ENCODE measurements at places on chromosomes 2 and 18.

GRCh38 chr18:41594582-41594981 lies 360.5 kb upstream of the PIK3C3 start:
- H3K4me3 ChIP-seq: no peak overlapping the region
- H3K27me3 ChIP-seq: no peaks in the 10 kb centered on the region
- no peak for DNase-seq
- H3K27ac ChIP-seq: no peak overlapping the region

DNA sequence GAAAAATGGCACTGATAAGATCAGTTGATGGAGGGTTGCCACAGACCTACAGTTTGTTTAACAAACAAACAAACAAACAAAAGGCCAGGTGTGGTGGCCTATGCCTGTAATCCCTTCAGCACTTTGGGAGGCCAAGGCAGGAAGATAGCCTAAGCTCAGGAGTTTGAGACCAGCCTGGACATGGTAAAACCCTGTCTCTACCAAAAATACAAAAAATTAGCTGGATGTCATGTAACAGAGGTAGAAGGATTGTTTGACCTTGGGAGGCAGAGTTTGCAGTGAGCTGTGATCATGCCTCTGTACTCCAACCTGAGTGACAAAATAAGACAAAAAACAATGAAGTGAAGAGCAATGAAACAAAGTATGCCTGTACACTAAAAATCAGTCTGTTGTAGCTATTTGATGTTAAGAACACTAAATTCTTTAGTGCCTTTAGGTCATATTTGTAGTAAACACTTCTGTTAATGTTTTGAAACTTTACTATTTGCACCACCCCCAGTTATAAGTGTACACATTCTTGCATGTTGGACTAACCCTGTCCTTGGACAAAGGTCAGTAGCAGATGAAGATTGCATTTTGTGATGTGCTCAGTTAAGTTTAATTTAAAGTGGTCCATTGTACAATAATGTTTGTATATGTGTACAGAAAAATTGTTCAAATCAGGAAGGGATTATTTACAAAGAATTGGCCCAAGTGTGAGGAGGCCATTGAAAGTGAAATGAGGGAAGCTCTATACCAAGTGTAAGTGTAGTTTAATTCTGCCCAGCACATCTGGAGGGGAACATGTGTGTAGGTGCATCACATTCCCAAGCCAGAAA lies 73.9 kb downstream of the KYNU start:
- peaks cover 2% of the 10 kb centered on the region for H3K27me3 ChIP-seq
- H3K4me3 ChIP-seq: no peak overlapping the region
- no peaks in the 10 kb centered on the region for H3K4me1 ChIP-seq
- no peak for DNase-seq

GRCh38 chr2:19425419-19425818 lies 67.0 kb upstream of the OSR1 start:
- H3K4me1 ChIP-seq: no peaks in the 10 kb centered on the region
- H3K27me3 ChIP-seq: peaks cover 21% of the 10 kb centered on the region
- DNase-seq: no peak
- H3K4me3 ChIP-seq: no peak overlapping the region
- no peak overlapping the region for H3K27ac ChIP-seq

DNA sequence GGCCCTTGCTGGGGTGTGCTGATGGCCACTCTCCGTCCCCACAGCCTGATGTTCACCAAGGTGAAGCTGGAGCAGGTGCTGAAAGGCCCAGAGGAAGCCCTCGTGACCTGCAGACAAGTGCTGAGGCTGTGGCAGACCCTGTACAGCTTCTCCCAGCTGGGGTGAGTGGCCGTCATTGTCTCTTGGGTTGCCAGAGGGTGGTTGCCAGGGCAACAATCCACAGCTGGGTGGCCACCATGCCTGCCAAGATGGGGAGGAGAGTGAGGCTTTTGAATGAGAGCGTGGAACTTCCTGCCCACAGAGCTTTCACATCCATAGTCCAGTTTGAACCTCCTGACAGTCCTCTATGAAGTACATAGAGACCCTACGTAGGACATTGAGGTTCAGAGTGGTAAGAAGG lies 108.8 kb downstream of the STPG4 start:
- no peak for DNase-seq
- H3K4me1 ChIP-seq: no peaks in the 10 kb centered on the region
- peaks cover 12% of the 10 kb centered on the region for H3K36me3 ChIP-seq
- H3K4me3 ChIP-seq: no peak overlapping the region
- H3K27me3 ChIP-seq: no peaks in the 10 kb centered on the region

- no peak for DNase-seq
- H3K36me3 ChIP-seq: no peaks in the 10 kb centered on the region
- peaks cover 3% of the 10 kb centered on the region for H3K27me3 ChIP-seq
- H3K4me3 ChIP-seq: no peak overlapping the region
Measured at GRCh38 chr18:25533218-25533617, 181.3 kb upstream of the ZNF521 start.

GRCh38 chr2:124081154-124081716 lies 56.1 kb downstream of the CNTNAP5 start:
- DNase-seq: no peak
- H3K27me3 ChIP-seq: no peaks in the 10 kb centered on the region
- H3K36me3 ChIP-seq: no peaks in the 10 kb centered on the region
- H3K4me1 ChIP-seq: no peaks in the 10 kb centered on the region
- H3K27ac ChIP-seq: no peak overlapping the region

DNA sequence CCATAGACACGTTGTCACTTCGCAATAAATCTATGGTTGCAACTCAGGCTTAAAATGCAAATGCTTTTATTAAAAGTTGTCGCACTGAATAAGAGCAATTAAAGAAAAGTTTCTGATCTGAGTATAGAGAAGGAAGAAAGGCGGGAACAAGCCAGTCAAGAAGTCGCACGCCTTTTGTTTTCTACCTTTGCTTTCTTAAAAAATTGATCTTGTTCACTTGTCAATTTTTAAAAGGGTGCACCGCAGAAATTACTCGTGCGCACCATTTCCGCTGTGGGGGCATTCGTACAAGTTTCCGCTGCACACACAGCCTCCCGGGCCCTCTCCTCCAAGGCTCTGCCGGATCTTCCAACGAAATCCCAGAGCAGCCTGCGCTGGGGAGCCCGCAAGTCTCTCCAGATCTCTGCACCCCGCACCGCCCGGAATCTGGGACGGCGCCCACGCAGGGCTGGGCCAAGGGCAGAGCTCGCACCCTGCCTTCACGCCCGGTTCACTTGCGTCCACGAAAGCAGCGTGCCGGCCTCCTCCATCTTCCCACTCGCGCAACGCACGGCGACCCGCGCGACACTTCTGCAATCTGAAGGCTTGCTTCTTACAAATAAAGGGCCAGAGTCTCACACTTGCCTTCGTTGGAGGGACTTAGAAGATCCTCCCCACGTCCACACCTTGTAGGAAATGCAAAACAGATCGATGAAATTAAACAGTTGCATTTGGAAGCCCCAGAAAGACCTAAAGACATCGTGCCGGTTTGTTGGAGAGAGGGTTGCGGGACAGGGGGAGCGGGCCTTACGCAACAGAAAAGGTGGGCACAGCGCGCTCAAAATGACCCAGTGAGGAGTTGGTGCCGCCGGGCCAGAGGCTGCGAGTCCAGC lies 2.6 kb upstream of the SALL3 start:
- H3K4me1 ChIP-seq: peaks cover 22% of the 10 kb centered on the region
- H3K4me3 ChIP-seq: no peak overlapping the region
- no peak overlapping the region for H3K27ac ChIP-seq
- no peak for DNase-seq
- no peaks in the 10 kb centered on the region for H3K36me3 ChIP-seq
- H3K27me3 ChIP-seq: peaks cover 56% of the 10 kb centered on the region

- peaks cover 6% of the 10 kb centered on the region for H3K27me3 ChIP-seq
- no peak overlapping the region for H3K27ac ChIP-seq
- DNase-seq: no peak
- no peaks in the 10 kb centered on the region for H3K4me1 ChIP-seq
Measured at GRCh38 chr2:72096181-72096580, 51.5 kb downstream of the CYP26B1 start.

DNA sequence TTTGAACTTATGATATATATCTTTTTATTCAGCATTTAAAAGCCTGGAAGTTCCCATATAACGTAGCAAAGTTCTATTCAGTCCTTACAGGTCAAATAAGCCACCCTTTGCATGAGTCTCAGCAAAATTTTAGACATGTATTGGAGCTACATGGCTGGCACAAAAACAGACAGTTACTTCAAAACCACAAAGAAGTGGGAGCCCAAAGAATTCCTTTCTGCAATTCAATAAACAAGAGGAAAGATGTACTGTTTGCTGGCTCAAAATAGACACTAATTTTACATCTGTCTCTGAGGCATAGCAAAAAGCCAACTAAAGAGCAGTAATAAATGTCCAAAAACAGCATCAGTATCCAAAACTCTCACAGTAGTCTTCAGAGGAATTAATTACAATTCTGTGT lies 87.0 kb downstream of the ZEB2 start:
- H3K27ac ChIP-seq: no peak overlapping the region
- no peaks in the 10 kb centered on the region for H3K36me3 ChIP-seq
- DNase-seq: no peak
- H3K4me3 ChIP-seq: no peak overlapping the region
- H3K4me1 ChIP-seq: no peaks in the 10 kb centered on the region

GRCh38 chr2:234826681-234827080 lies 125.1 kb upstream of the SH3BP4 start:
- H3K27me3 ChIP-seq: peaks cover 2% of the 10 kb centered on the region
- no peak overlapping the region for H3K4me3 ChIP-seq
- no peaks in the 10 kb centered on the region for H3K4me1 ChIP-seq
- no peak overlapping the region for H3K27ac ChIP-seq

GRCh38 chr2:2738276-2738675 lies 407.2 kb upstream of the MYT1L start:
- H3K27ac ChIP-seq: no peak overlapping the region
- no peak for DNase-seq
- H3K4me1 ChIP-seq: no peaks in the 10 kb centered on the region
- H3K4me3 ChIP-seq: no peak overlapping the region

DNA sequence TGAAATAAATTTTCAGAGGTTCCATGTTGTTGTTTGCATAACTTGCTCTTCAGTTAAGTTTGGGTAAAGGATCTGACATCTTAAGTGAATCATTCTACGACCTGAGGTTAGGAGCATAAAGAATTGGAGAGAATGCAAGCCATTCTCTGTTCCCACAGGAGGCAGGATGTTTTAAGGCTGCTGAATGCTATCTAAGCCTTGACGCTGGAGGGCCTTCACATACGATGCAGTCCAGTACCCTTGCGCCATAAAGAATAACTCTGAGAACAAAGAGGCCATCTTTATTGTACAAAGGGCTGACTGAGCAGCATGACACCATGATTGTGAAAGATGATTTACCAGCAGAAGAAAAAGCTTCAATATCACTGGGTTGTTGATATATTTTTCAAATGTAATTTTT lies 198.4 kb downstream of the NYAP2 start:
- no peak overlapping the region for H3K4me3 ChIP-seq
- no peak overlapping the region for H3K27ac ChIP-seq
- H3K36me3 ChIP-seq: no peaks in the 10 kb centered on the region
- H3K4me1 ChIP-seq: no peaks in the 10 kb centered on the region
- no peak for DNase-seq

GRCh38 chr2:235003096-235003775 lies 51.4 kb downstream of the SH3BP4 start:
- H3K36me3 ChIP-seq: no peaks in the 10 kb centered on the region
- H3K4me3 ChIP-seq: no peak overlapping the region
- no peaks in the 10 kb centered on the region for H3K27me3 ChIP-seq
- H3K27ac ChIP-seq: no peak overlapping the region
- H3K4me1 ChIP-seq: no peaks in the 10 kb centered on the region

GRCh38 chr2:109447251-109447661 lies 166.5 kb downstream of the SEPTIN10 start:
- H3K36me3 ChIP-seq: peaks cover 12% of the 10 kb centered on the region
- no peaks in the 10 kb centered on the region for H3K27me3 ChIP-seq
- no peaks in the 10 kb centered on the region for H3K4me1 ChIP-seq
- DNase-seq: no peak
- H3K27ac ChIP-seq: no peak overlapping the region
- no peak overlapping the region for H3K4me3 ChIP-seq

DNA sequence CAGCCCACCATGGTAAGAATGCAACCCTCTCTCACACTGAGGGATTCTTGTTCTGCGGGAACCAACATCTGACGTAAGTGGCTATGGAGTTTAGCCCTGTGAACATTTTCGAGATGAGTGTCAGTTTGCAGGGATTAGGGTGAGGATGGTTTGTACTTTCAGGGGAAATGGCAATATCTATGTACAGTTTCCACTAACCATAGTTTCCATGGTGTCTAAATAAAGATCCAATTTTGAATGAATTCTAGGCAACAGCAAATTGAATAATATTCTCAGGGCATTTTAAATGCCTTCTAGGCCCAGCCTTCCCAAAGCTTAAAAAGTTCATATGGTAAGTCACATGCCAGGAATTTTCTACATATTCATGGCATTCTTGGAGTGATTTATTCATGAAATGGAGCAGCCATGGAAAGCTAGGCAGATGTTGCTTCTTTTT lies 105.4 kb upstream of the MMADHC start:
- H3K4me3 ChIP-seq: no peak overlapping the region
- no peaks in the 10 kb centered on the region for H3K36me3 ChIP-seq
- H3K27ac ChIP-seq: no peak overlapping the region
- H3K4me1 ChIP-seq: no peaks in the 10 kb centered on the region
- peaks cover 6% of the 10 kb centered on the region for H3K27me3 ChIP-seq
- no peak for DNase-seq

DNA sequence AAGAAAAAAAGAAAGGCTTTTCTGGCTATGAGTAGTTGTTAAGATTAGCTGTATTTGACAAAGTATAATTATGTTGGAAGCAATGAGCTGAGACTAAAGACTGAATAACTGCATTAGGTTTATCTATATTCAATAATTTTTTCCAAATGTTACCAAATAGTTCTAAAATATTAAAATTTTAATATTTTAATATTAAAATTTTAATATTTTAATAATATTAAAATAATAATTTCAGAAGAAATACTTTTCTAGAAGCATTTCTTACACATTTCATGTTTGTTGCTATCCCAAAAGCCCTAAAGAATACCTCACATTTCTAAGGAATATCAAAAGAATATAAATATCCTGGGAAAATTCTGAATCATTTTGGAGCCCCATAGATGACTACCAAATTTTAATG lies 74.7 kb downstream of the LRP2 start:
- peaks cover 6% of the 10 kb centered on the region for H3K27me3 ChIP-seq
- DNase-seq: no peak
- no peaks in the 10 kb centered on the region for H3K36me3 ChIP-seq
- H3K4me1 ChIP-seq: no peaks in the 10 kb centered on the region
- H3K4me3 ChIP-seq: no peak overlapping the region

All from activated naive CD4-positive, alpha-beta T cell treated with anti-CD3 and anti-CD28 coated beads for 36 hours (primary cell).